Thymus (tissue), 14 donors: ENCODE measurements at places on chromosomes 3 and 15.

GRCh38 chr3:115146418-115147328 lies at the start of gene ZBTB20:
Gene ZBTB20 (minus strand): TSS chr3:115147288.
- DNase-seq: peak; percentile 70

DNA sequence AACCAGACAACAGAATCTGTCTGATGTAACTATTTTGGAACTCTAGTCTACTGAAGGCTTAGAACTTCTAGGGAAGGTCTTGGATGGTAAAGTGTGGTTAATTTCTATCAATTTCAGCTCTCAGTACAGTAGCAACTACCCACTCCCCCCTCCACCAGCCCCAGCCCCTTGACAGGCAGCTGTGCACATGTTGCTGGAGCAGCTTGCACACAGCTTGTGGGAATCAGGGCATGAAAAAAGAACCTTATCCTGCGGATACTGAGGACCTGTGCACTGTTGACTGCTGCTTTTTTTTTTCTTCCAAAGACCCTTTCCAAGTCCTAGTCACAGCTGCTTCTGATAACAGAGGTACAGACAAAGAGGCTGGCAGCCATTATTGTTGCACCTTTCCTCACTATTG lies 81.5 kb upstream of the UBP1 start:
- DNase-seq: no peak

DNA sequence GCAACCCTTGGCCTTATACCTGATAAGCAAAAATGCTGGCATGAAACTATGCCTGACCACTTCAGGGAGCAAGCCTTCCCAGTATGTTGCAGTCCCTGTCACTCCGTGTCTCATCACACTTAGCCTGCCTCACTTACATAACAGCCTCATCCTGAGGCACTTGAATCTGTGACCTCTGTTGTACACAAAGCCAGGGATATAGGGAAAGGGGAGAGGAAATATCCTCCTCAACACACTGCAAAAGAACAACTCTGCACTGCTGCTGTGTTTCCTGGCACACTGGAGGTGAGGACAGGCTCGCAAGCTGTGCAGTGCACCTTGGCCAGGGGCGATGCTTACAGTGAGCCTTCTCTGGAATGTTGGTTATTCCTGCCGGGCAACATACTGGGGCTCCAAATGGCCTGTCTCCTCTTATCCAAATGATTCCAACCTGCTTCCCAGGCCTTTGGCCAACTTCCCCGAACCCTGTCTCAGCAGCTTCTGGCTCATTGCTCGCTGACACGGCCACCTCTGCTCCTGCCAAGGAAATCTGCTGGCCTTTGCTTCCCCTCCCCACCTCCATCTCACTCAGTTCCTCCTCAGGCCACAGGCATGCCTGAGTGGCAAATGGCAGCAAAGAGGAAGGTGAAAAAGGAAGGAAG lies 109.2 kb downstream of the CD47 start:
- DNase-seq: no peak

- DNase-seq: no peak
These were observed 131.4 kb downstream of the ATP1B3 start for GRCh38 chr3:142007710-142008399.

GRCh38 chr3:39202094-39202493 lies 9.7 kb upstream of the XIRP1 start:
- DNase-seq: no peak

GRCh38 chr3:37906734-37907282 lies 45.1 kb downstream of the CTDSPL start:
- DNase-seq: no peak

GRCh38 chr15:40892447-40893012 lies 1.7 kb upstream of the VPS18 start:
- no peak for DNase-seq

DNA sequence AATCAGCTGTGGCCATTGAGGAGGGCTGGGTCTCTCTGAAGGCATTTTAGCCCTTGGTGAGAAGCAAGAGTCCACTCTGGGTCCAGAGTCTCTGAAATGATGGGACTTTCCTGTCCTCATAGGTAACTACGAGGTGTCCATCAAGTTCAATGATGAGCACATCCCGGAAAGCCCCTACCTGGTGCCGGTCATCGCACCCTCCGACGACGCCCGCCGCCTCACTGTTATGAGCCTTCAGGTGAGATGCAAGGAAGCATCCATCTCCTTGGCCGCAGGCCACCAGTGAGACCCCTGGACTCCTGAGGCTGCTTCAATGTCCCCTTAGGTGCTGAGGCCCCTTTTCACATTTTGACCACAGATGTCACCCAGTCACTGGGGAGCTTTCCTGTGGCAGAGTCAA lies 54.9 kb downstream of the DNASE1L3 start:
- DNase-seq: no peak

DNA sequence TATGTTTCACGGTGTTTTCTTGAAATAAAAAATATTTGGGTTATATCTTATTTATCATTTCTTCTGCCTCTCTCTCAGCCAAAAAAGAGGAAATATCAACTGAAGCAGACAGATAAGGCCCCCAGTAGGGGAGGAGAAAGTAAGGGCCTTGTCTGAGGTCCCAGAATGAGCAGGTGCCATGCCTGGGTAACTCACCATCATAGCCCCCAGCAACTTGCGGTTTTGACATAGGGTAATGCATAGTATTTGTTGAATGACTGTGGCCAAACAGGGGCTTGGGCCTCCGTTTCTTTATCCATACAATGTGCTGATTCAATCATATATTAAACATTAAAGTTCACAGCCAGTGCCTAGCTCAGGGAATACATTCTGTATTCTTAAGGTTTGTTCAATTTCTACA lies 119.6 kb downstream of the ABI3BP start:
- DNase-seq: no peak

GRCh38 chr3:66989860-66990696 lies 8.0 kb upstream of the KBTBD8 start:
- no peak for DNase-seq
